ENCODE measurements at places on chromosomes 3 and 15.

DNA sequence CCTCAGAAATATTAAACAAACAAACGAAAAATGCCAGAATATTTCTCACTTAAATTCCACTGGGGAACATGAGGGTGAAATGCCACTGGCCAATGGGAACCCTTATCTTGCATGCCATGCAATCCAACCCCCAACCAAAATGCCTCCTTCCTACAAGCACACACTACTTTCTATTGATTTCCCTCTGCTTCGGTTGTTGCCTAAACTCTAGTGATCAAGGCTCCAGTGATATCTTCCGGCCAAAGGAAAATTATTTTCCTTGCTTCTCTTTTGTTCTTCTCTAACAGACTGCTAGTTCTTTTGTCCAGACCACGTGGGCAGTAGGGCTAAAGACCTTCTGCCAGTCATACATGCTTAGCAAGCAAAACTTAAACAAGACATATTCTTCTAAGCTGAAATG, 115.7 kb downstream of the TMCC1 start:
- no peak for DNase-seq

GRCh38 chr3:34881026-34881425, 758.3 kb upstream of the ARPP21 start:
- DNase-seq = no peak

DNA sequence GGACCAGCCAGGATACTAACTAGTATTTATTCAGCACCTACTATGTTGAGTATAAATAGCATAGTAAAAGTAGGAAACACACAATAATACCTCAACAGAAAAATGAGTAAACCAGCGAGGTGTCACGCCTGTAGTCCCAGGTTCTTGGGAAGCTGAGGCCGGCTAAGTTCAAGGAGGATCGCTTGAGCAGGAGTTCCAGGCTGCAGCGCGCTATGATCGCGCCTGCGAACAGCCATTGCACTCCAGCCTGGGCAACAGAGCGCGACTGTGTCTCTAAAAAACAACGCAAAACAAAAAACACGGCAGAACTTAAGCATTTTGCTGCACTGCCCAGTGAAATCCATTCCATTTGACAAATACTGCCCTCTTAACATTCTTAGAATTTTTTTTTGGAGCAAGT, 1.3 kb upstream of the DENND6A start:
- DNase-seq = no peak

DNA sequence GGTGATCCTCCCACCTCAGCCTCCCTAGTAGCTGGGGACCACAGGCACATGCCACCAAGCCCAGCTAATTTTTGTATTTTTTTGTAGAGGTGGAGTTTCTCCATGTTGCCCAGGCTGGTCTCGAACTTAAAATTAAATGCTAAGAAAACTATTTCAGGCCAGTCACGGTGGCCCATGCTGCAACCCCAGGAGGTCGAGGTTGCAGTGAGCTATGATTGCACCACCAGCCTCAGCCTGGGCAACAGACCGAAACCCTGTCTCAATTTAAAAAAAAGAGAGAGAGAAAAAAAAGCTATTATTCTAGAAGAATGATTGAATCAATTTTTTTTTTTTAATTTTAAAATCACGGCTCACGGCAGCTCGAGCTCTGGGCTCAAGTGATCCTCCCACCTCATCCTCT, 4.7 kb downstream of the SLC51A start:
- no peak for DNase-seq

GRCh38 chr3:62670351-62670750, 204.9 kb downstream of the CADPS start:
- DNase-seq = no peak

- DNase-seq = no peak
These were observed 15.0 kb upstream of the C15orf61 start for GRCh38 chr15:67505675-67506572.

- DNase-seq = no peak
These were observed 28.9 kb downstream of the LINGO1 start for GRCh38 chr15:77603611-77604336.

- no peak for DNase-seq
These were observed 73.7 kb downstream of the CHDH start for GRCh38 chr3:53772562-53772961.

DNA sequence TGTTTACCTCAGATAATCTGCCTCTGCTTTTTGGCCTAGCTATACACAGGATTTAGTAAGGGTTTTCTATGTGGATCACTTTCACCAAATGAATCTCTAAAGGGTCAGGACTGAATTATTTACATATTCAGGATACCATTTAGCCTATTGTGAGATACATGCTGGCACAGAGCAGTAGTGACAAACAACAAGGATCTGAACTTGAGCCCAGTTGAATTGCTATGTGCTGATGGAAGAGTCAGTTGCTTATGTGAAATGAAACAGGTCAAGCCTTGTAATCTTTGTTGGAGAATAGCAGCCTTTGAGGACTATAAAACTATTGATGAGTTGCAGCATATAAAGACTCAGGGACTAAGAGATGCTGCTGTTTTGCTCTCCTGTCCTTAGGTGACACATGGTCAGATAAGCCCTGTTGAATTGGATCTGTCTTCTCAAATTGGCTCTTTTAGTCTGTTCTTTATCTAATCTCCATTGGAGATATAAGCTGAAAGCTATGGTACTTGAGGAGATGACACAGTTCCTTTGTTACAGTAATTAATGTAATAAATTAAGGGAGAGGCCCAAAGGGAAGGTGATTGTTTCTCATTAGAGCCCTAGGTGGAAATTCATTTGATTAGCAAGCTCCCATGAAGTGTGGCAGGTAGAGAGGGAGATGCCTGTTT, 30.4 kb downstream of the ZNF609 start:
- no peak for DNase-seq

DNA sequence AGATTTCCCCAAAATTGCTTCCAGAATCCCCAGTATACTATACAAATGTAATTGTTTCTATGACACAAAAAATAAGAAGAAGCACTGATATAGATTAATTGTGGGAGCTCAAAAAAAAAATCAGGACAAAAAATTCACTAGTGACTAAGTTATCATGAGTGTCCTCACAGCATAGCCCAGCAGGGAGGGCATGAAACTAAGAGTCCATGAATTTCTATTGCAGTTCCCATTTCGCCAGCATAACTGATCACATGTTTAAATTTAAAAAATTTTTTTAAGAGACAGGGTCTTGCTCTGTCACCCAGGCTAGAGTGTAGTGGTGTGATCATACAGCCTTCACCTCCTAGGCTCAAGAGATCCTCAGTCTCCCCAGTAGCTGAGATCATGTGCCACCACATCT, 10.6 kb downstream of the NCEH1 start:
- DNase-seq = no peak

DNA sequence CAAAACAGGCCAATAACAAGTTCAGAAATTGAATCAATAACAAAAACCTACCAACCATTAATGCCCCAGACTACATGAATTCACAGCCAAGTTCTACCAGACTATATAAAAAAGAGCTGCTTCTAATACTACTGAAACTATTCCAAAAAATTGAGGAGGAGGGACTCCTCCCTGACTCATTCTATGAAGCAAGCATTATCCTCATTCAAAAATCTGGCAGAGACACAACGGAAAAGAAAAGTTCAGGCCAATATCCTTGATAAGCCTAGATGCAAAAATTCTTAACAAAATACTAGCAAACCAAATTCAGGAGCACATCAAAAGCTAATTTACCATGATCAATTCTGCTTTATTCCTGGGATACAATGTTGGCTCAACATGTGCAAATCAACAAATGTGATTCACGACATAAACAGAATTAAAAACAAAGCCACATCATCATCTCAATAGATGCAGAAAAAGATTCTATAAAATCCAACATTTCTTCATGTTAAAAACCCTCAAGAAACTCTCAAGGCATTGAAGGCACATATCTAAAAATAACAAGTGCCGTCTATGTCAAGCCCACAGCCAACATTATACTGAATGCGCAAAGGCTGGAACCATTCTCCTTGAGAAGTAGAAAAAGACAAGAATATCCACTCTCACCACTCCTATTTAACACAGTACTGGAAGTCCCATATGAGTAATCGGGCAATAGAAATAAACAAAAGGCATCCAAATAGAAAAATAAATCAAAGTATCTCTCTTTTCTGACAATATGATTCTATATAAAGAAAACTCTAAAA, 573.6 kb upstream of the GRM7 start:
- DNase-seq = no peak

DNA sequence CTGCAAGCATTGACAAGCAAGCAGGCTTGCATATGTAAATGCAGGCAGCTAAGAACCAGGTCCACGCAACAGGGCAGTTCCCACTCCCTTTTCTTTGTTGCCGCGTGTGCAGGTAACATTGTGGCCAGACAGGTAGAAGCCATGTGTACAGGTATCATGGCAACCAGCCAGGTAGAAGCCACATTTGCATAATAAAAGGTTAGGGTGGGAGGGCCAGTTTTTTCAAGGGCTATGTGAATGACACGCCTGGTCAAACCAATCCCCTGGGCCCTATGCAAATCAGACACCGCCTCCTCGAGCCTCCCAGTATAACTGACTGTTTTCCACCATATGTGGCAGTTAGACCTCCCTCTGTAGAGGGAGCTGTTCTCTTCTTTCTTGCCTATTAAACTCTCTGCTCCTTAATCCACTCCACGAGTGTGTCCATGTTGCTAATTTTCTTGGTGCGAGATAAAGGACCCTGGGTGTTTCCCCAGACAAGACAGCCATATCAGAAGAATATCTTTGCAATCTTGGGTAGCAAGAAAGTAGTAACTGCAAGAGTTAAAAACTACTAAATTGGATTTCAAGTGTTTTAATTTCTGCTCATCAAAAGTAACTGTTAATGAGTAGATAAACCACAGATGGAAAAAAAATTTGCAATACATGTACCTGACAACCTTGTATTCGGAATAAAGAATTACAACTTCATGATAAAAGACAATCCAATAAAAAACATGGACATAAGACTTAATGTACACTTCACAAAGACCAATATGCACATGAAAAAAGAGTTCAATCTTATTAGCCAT, 21.8 kb downstream of the PCOLCE2 start:
- peak; percentile 59 for DNase-seq

DNA sequence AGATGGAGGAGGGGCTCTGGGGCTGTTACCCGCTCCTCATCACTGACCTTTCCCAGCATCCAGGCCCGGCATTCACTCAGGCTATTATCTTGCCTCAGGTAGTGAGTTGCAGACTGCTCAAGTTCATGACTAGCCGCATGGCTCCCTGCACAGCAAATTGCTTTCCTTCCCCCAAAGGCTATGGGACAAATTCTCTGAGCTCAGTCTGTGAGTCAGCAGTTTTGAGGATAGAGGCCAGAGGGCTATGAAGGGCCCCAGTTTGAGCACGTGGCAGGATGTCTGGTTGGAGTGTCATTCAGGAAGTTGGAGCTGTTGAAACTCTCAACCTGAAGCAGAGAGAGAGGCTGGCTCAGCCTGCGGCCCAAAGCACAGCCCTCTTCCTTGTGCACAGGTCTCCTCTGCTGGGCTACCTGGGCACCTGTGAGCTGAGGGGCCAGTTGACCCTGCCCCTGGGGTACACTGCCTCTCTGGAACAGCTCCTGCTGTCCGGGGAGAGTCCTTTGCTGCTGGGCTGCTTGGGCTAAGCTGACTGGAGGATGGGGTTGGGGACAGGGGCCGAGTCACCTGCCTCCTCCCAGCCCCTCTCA, 7.9 kb downstream of the FAH start:
- no peak for DNase-seq

Data from NCI-H1436 treated with DMSO at 0.1 percent for 48 hours (cell line).